ENCODE measurements at places on chromosomes 4 and X. TPM values are rescaled to one million over a fixed set of nuclear protein-coding genes. Genes with fewer than 3 reads are reported as not detected.
A peak's percentile ranks its signal among the peaks of the same experiment; 100 is the strongest.

Gene UNC5C
- total RNA-seq: not detected

DNA sequence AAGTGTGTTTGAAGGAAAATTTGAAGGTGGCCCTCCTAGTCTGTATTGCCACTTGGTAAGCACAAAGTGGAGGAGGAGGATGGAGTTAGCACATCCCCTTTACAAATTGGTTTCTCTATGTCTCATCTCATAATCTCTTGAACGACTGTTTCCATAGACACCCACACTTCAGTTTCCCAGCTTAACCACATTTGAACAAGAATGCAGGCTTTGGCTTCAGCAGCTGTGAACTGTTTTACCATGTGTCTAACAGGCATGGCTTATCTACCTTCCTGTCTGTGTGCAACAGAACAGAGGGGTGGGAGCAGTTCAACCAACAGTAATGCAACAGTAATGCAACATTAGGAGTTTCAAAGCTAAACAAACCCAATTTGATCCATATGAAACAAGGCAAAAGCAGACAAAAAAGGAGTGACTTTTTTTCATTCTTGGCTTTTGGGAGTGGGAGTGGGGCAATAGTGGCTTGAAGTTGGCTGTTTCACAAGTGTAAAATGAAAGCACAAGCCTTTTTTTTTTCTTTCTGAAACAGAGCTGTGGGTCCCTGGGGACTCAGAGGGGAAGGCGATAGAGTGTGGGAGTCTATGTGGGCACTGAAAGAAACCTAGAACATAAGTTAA lies 108.0 kb downstream of the ITM2A start:
- DNase-seq: peak; percentile 58
- H3K27ac ChIP-seq: peak overlapping the region; percentile 91
- peaks cover 81% of the 10 kb centered on the region for H3K4me1 ChIP-seq
- no peaks in the 10 kb centered on the region for H3K27me3 ChIP-seq
- H3K36me3 ChIP-seq: peaks cover 13% of the 10 kb centered on the region

- DNase-seq: no peak
- no peaks in the 10 kb centered on the region for H3K36me3 ChIP-seq
Measured at GRCh38 chrX:134661295-134661694, 3.0 kb upstream of the PLAC1 start.

GRCh38 chr4:52032005-52032404 lies 6.1 kb downstream of the SGCB start:
- H3K36me3 ChIP-seq: peaks cover 16% of the 10 kb centered on the region
- DNase-seq: no peak
- no peak overlapping the region for H3K4me3 ChIP-seq
- no peaks in the 10 kb centered on the region for H3K27me3 ChIP-seq
- peaks cover 14% of the 10 kb centered on the region for H3K4me1 ChIP-seq

- no peak overlapping the region for H3K4me3 ChIP-seq
- H3K36me3 ChIP-seq: no peaks in the 10 kb centered on the region
- no peaks in the 10 kb centered on the region for H3K27me3 ChIP-seq
- no peak overlapping the region for H3K27ac ChIP-seq
- H3K4me1 ChIP-seq: no peaks in the 10 kb centered on the region
Measured at GRCh38 chr4:180542445-180543100, 1700.6 kb upstream of the TENM3 start.

Gene SH3TC1
- 28.5 TPM for total RNA-seq

Gene CXCL8
- total RNA-seq: 0.56 TPM

DNA sequence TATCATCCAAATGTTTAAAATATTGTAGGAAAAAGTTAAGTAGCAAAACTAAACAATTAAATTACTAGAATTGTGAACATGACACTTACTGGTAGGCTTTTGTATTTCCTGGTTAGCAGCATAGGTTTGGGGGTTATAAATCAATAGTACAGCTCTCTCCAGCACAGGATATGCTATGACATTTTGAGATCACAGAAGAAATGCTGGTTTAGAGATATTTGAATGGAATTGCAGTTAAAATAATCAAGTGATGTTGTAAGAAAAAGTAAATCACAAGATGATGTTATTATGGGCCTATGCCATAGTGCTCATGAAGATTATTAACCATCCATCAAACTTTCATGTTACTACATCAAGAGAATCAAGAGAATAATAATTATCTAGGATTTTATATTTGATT lies 1079.9 kb upstream of the SLIT2 start:
- no peaks in the 10 kb centered on the region for H3K4me1 ChIP-seq
- no peak for DNase-seq
- no peaks in the 10 kb centered on the region for H3K27me3 ChIP-seq
- no peaks in the 10 kb centered on the region for H3K36me3 ChIP-seq

Gene ENPP6
- total RNA-seq: 0.29 TPM

- no peaks in the 10 kb centered on the region for H3K36me3 ChIP-seq
- no peak for DNase-seq
- H3K27me3 ChIP-seq: peaks cover 2% of the 10 kb centered on the region
- H3K27ac ChIP-seq: no peak overlapping the region
Measured at GRCh38 chr4:77358315-77358928, 201.4 kb downstream of the CCNG2 start.

Gene GPAT3
- 4.2 TPM for total RNA-seq

Gene PTTG2
- total RNA-seq: not detected

- no peak overlapping the region for H3K27ac ChIP-seq
- no peak overlapping the region for H3K4me3 ChIP-seq
- H3K4me1 ChIP-seq: no peaks in the 10 kb centered on the region
- no peaks in the 10 kb centered on the region for H3K36me3 ChIP-seq
- no peaks in the 10 kb centered on the region for H3K27me3 ChIP-seq
Measured at GRCh38 chr4:129532573-129532972, 436.6 kb downstream of the C4orf33 start.

DNA sequence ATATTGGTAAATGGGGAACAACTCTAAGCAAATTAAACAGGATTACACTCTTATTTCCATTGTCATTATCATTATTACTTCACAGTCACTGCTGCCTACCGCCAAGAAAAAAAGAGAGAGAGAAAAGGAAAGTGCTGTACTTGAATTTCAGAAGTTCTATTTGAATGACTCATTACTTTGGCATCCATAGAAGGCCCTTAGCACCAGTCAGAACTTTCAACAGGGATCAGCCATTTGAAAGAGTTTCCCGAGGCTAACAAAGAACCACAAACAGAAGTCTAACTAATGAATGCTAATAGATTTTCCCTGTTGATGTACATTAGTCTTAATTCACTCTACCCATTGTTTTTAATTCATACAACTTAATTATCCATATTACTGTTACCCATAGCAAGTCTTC lies 116.3 kb downstream of the SHROOM4 start:
- no peak overlapping the region for H3K27ac ChIP-seq
- no peaks in the 10 kb centered on the region for H3K36me3 ChIP-seq
- no peak overlapping the region for H3K4me3 ChIP-seq
- H3K27me3 ChIP-seq: no peaks in the 10 kb centered on the region

Gene G6PD
- 70.4 TPM for total RNA-seq

GRCh38 chr4:23972805-23973204 lies 83.0 kb upstream of the PPARGC1A start:
- H3K36me3 ChIP-seq: no peaks in the 10 kb centered on the region
- no peaks in the 10 kb centered on the region for H3K27me3 ChIP-seq
- H3K27ac ChIP-seq: no peak overlapping the region
- H3K4me3 ChIP-seq: no peak overlapping the region
- no peaks in the 10 kb centered on the region for H3K4me1 ChIP-seq

Gene EMD
- 79.1 TPM for total RNA-seq

GRCh38 chr4:102263024-102263787 lies 82.1 kb downstream of the SLC39A8 start:
- H3K4me3 ChIP-seq: no peak overlapping the region
- H3K27me3 ChIP-seq: no peaks in the 10 kb centered on the region
- H3K4me1 ChIP-seq: peaks cover 10% of the 10 kb centered on the region
- DNase-seq: peak; percentile 13
- peaks cover 14% of the 10 kb centered on the region for H3K36me3 ChIP-seq

GRCh38 chr4:79872738-79873137 lies 200.3 kb downstream of the ANTXR2 start:
- DNase-seq: no peak
- peaks cover 2% of the 10 kb centered on the region for H3K27me3 ChIP-seq
- H3K36me3 ChIP-seq: no peaks in the 10 kb centered on the region

Gene FHIP1A
- 0.45 TPM for total RNA-seq

Gene RHOXF2
- not detected for total RNA-seq

Gene TCEAL6
- not detected for total RNA-seq

DNA sequence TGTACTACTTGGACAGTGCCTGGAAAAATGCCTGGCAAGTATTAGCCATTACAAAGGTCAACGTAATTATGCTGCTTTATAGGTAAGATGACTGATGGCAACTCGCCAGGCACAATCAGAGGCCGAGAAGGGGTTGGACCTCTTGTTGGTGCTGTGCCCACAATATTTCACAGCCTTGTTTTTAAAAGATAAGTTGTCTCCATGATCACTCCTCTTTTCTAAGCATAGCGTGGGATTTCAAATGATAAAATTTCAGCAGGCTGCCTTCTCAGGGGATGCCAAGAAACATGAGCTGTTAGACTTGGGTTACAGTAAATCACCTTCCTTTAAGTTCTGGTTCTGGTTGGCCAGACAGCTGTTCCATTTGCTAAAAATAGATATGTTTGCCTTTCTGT lies 26.9 kb downstream of the HOPX start:
- peaks cover 35% of the 10 kb centered on the region for H3K27me3 ChIP-seq
- peak overlapping the region; percentile 87 for H3K27ac ChIP-seq
- H3K4me3 ChIP-seq: peak overlapping the region; percentile 87
- peaks cover 69% of the 10 kb centered on the region for H3K4me1 ChIP-seq
